ENCODE measurements at places on chromosomes 4 and X.

- DNase-seq, result no peak
Observed at GRCh38 chr4:167890226-167890625, 202.1 kb upstream of the ANXA10 start.

GRCh38 chrX:38768079-38768478 lies 33.2 kb upstream of the MID1IP1 start:
- DNase-seq, result no peak

DNA sequence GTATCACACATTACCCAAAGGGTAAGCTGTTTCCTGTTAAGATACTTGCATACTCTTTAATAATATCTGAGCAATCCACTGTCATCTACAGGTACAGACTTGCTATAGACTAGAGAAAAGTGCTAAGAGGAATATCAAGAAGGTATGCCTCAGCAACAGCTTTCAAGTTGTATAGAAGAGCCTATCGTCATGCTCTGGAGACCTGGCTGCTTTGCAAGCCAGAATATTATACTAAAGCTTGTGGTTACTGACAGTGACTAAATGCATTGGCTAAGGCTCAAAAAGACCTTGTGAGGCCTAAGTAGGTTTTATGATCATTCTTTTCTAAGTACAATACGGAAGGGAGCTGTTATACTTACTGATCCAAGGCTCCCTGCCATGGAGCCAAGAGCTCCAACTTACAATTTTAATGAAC lies 11.3 kb downstream of the LAMP2 start:
- DNase-seq, result no peak

DNA sequence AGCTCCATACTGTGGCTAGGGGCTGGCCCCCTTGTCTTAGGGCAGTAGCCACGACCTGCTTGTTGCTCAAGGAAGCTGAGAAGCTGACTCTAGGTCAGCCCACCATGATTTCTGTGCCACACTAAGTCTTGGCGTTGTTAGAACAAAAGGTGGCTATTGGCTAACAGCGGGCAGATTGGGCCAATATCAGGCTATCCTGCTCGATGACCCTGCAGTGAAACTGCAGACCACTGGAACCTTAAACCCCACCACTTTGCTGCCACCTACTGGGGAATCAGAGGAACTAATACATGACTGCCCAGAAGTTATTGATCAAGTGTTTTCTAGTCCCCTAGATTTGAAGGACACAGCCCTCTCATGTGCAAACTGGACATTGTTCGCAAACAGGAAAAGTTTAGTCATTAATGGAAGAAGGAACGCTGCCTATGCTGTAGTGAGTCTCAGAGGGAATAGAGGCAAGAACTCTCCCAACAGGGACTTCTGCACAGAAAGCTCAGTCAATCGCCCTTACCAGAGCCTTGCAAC lies 17.0 kb upstream of the PAPSS1 start:
- DNase-seq, result peak; percentile 55

- DNase-seq, result no peak
Observed at GRCh38 chrX:39899856-39900776, 197.6 kb downstream of the BCOR start.

GRCh38 chr4:40205259-40206198 lies 8.7 kb downstream of the RHOH start:
- no peak for DNase-seq

- DNase-seq, result no peak
Observed at GRCh38 chr4:8740666-8741395, 130.8 kb downstream of the HMX1 start.

GRCh38 chr4:47747211-47747610 lies 90.7 kb downstream of the CORIN start:
- DNase-seq, result no peak

GRCh38 chr4:1792832-1793495 lies at the start of gene FGFR3:
Gene FGFR3, plus strand, starts transcription at chr4:1793293. Its CDS starts 642 bp downstream, at chr4:1793935.
- peak; percentile 62 for DNase-seq

GRCh38 chr4:81495345-81495744 lies 23.6 kb upstream of the RASGEF1B start:
- no peak for DNase-seq
